ENCODE measurements at places on chromosomes 2 and 18. TPM values are rescaled to one million over a fixed set of nuclear protein-coding genes. Genes with fewer than 3 reads are reported as not detected.

DNA sequence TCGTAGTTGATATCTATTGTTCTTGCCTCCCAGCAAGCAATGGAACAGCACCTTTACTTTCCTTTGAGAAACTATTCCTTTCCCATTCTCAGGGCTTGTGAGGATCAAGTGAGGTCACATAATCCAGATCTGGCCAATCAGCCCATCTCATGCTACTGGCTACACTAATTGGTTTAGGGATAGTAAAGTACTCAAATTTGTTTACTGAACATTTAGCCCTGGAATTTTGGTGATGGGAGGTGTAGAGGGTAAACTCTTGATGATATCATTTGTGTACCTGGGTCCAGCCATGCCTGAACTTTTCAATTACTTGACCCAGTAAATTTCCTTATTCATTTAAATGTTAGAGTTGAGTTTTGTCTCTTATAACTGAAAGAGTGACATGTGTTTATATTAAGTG, 195.8 kb upstream of the TNP1 start:
- DNase-seq: no peak

GRCh38 chr2:215677481-215677880, 241.6 kb upstream of the FN1 start:
- no peak for DNase-seq

- DNase-seq: no peak
Observed at GRCh38 chr2:19815746-19816145, 86.0 kb downstream of the TTC32 start.

- DNase-seq: no peak
Observed at GRCh38 chr2:7205151-7205830, 288.1 kb downstream of the RNF144A start.

DNA sequence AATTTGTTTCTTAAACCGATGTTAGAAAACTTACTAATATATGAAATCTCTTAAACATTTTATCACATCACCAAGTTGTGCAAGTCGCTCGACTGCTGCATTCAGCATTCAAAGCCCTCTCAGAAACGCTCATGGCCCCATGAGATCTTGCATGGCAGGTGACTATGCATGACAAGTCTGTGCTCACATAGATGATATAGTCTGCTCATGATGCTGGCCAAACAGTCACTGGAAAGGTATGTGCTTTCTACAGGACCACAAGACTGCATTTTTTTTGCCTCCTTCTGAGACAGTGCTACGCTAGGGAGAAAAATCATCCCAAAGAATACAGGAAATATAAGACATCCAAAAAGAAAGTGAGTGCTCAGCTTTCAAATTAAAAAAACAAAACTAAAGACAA, 98.3 kb upstream of the ZBTB14 start:
- no peak for DNase-seq

CIAO1 gene
- 56.1 TPM for total RNA-seq

INHBB gene
- total RNA-seq: 2.8 TPM

Measured in cardiac septum (tissue), 1 donor.